CD4-positive, alpha-beta T cell treated with Interleukin-6 at 100 ng/mL for 8 hours (primary cell): ENCODE measurements at places on chromosomes 16 and 17.

DNA sequence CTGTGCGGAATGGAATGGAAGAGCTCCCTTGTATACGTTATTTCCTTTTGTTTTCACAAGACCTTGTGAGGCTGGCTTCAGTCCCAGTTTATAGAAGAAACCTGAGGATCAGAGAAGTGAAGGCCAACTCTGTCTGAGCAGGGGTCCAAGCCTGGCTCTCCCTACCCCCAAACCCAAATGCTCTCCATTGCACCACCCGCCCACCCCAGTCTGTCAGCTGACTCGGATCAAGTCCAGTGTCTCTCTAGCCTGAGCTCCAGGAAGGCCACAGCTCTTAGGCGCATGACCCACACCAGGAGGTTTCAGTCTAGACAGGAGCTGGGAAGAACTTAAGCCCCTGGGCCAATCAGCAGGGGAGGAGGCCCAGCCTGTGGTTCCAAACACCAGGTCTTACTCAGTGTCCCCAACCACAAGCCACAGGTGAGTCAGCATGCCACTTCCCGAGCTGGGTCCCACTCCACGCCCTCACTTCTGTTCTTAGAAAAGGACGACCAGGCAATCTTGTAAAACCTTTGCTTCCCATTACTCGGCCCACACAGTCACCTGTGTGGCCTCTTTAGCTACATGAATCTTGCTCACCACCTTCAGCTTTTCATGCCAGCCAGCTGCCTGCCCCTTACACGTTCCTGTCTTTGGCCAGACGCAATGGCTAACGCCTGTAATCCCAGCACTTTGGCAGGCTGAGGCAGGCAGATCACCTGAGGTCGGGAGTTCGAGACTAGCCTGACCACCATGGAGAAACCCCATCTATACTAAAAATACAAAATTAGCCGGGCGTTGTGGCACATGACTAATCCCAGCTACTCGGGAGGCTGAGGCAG lies 27.8 kb downstream of the TK2 start:
- peak; percentile 88 for DNase-seq

DNA sequence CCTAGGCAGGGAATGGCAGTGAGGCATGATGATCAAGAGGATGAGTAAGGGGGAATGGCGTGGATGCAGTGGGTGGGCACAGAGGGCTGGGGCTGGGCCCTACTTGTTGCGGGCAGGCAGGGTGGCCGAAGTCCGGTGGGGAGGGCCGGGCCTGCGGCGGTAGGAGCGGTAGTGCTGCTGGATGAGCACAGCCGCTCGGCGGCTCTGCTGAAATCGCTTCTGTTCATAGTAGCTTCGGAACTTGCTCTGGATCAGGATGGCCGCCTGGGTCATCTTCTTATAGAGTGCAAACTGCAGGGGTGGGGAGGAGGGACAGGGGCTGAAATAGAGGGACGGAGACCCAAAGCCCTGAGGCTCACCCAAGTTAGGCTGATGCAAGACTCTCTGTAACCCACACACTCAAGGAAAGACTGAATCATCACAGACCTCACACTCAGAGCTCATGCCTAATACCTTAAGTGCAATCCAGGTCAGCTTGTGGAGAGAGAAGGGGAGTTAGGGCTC lies 1.5 kb upstream of the SPAG7 start:
- no peak for DNase-seq

GRCh38 chr16:87525352-87525751 lies 32.5 kb upstream of the ZCCHC14 start:
- no peak for DNase-seq

DNA sequence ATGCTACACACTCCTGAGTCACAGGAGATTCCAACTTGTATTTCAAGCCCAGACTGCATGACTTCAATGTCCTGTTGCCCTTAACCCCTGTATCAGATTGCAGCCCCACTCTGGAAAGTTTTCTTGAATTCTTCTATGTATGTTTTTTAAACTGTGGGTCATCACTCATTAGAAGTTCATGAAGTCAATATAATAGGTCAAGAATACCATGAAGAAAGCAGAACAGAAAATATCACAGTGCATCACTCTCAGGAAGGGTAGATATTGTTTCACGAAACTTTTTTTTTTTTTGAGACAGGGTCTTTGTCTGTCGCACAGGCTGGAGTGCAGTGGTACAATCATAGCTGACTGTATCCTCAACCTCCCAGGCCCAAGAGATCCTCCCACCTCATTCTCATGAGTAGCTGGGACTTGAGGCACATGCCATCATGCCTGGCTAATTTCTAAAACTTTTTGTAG lies 20.5 kb downstream of the PRKCB start:
- DNase-seq, result no peak

GRCh38 chr16:4984174-4984990 lies 26.3 kb downstream of the SEC14L5 start:
- no peak for DNase-seq

DNA sequence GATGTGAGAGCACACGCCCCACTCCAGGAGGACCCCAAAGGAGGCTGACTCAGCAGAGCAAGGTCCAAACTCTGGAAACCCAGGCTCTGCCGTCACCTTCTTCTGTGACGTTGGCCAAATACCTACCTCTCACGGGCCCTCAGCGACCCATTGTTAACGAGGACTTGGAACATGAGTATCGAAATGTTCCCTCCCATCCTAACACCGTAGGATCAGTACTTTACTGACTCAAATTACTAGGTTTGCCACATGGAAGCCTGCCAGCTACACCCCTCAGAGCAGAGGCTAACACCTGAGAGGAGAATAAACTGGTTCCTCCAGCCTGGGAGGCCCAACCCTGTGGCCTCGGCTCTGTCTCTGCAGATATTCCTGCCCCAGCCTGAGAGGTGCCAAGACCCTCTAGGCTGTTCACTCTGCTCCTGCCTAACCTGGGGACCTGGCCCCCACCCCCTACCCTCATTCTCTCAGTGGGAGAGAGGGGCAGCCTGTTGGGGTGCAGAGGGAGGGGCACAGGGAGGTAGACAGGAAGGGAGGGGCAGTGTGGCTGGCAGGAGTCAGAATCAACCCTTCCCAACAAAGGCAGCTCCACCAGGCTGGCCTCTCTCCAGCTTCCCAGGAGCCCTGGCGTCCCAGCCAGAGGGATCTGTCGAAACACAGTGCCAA lies 4.4 kb downstream of the PITPNM3 start:
- no peak for DNase-seq

- DNase-seq, result no peak
Observed at GRCh38 chr16:27665881-27666280, 115.9 kb downstream of the KATNIP start.

- no peak for DNase-seq
Observed at GRCh38 chr16:50400312-50400966, 31.7 kb upstream of the BRD7 start.
